ENCODE measurements at places on chromosomes 16 and 17. TPM values are rescaled to one million over a fixed set of nuclear protein-coding genes. Genes with fewer than 3 reads are reported as not detected.

KRTAP1-3 gene
- total RNA-seq: not detected

SNAI3 gene
- 0.12 TPM for total RNA-seq

MYH2 gene
- total RNA-seq: not detected

TBC1D3 gene
- not detected for total RNA-seq

SLC16A6 gene
- 2.8 TPM for total RNA-seq

IRF8 gene
- total RNA-seq: 0.63 TPM

CX3CL1 gene
- total RNA-seq: 13.3 TPM

DNA sequence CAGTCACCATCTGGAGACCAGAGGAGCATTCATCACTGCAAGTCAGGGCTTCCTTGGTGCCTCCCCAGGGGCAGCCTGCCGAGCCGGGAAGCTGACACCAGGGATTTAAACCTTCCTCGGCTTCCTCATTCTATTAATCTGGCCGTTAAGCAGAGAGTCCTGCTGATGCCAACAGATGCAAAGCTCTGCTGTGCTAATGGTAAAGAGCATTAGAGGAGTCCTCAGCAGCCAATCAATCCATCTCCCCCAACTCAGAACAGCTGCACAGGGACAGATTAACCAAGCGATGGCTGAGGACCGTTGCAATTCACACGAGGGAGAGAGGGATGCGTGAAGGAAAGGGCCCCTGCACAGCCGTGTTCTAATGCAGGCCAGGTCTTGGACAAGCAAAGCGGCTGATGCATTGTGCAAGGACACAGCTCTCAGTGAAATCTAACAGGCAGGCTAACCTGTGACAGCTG, 116.6 kb downstream of the XYLT1 start:
- no peak for DNase-seq

GRCh38 chr16:1357906-1358566, 6.3 kb downstream of the GNPTG start:
- no peak for DNase-seq

GRCh38 chr17:48095611-48096010, 5.7 kb downstream of the CBX1 start:
- DNase-seq: no peak

GRCh38 chr16:22743401-22743800, 70.6 kb upstream of the HS3ST2 start:
- no peak for DNase-seq

GRCh38 chr17:10251212-10251948, 53.0 kb upstream of the GAS7 start:
- DNase-seq: no peak

DNA sequence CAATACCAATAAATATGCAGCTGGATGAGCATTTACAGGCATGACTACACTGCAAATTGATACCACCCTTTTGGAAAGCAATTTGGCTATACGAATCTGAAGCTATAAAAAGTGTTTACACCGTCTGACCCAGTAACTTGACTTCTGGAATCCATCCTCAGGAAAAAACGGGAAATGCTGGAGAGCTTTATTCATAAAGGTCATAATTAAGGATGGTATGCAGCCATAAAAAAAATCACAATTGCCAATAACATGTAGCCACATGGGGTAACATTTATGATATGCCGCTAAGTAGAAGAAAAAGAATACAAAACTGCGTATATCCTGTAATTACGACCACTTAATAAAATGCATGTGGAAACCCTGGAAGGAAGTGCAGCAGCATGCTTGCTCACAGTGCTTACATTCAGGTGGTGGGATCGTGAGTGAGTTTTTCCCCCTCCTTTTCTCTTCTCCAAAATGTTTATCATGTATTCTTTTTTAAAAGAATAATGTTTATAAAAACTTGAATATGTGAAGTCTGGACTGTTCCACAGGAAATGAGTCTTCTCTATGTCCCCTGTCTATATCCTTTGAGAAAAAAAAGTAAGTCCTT, 34.2 kb downstream of the COPRS start:
- DNase-seq: no peak

DNA sequence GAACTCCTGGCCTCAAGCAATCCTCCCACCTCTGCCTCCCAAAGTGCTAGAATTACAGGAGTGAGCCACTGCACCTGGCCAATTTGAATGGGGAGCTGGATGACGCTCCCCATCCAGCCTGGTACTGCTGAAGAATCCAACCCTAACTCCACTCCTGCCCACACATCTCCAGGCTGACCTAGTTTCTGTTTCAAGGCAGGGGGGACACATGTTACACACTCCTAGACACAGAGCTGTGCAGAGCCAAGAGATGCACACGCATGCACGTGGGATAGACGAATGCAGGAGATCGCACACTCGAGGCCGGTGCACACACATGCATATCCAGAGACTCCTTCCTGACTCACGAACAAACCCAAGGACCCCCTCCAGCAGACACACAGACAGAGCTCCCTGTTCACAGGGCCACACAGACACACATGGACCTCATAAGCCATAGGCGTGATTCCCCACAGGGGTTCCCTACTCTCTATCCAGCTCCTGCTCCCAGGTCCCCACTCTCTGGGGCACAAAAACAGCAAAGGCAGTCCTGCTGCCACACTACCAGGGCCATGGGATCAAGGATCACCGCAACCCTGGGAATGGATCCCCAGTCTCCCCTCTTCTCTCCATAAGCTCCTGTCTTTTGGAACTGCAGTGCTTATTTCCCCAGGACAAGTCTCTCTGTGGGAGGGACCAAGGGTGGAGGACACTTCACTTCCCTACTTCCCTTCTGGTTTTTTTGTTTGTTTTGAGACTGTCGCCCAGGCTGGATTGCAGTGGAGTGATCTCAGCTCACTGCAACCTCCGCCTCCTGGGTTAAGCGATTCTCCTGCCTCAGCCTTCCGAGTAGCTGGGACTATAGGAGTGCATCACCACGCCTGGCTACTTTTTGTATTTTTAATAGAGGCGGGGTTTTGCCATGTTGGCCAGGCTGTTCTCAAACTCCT, 14.4 kb downstream of the EPOP start:
- DNase-seq: no peak

GRCh38 chr17:71828182-71828596, 292.6 kb upstream of the SOX9 start:
- DNase-seq: no peak

DNA sequence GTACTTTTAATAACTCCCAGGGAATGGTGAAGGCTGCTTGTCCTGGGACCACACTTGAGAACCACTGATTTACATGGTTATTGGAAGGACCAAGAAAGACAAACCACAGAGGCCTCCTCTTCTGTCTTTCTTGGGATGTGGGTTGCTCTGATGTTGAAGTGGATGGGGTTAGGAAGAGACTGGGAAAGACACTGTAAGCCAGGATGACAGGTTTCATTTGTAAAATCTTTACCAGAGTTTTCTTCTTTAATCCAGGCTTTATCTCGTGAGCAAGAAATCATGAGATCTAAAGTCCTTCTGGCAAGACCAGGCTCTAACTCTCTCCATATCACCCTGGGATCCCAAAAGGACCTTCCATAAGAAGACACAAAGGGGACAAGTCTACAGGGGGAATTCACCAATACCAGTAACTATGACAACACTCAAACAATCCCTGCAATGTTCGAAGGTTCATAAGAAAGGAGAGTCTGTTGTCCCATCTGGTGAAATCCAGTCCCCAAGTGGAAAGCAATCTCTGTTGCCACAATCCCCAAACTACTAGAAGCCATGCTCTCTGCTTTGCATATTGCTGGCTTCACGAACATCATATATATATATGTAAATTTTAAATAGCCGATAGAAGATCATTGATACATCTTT, 44.8 kb upstream of the CDRT4 start:
- no peak for DNase-seq

GRCh38 chr16:88120812-88121211, 169.6 kb downstream of the BANP start:
- DNase-seq: no peak

All from glomerular endothelial cell (primary cell).